HepG2 (cell line): ENCODE measurements at places on chromosomes 6 and 20. TPM values are rescaled to one million over a fixed set of nuclear protein-coding genes. Genes with fewer than 3 reads are reported as not detected.
A peak's percentile ranks its signal among the peaks of the same experiment; 100 is the strongest.

PRL gene
- not detected in 2 replicates for polyA plus RNA-seq

DNA sequence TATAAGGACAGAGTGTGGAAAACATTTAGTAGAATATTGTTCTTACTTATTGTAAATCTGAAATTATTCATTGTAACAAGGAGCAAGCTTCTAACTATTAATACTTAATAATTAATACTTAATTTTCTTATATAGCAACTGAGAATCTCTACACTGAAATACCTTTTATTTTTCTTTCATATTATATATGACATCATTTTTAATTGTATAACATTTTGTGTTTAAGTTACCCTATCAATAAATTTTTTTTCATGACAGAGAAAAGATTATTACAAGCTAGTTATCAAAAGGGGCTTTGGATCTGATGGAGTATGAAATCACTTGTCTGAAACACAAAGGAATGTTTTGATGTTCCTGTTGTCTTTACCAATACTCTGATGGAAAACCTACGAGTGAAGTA is 72.2 kb upstream of the CNKSR3 start:
- DNase-seq = no peak

DNA sequence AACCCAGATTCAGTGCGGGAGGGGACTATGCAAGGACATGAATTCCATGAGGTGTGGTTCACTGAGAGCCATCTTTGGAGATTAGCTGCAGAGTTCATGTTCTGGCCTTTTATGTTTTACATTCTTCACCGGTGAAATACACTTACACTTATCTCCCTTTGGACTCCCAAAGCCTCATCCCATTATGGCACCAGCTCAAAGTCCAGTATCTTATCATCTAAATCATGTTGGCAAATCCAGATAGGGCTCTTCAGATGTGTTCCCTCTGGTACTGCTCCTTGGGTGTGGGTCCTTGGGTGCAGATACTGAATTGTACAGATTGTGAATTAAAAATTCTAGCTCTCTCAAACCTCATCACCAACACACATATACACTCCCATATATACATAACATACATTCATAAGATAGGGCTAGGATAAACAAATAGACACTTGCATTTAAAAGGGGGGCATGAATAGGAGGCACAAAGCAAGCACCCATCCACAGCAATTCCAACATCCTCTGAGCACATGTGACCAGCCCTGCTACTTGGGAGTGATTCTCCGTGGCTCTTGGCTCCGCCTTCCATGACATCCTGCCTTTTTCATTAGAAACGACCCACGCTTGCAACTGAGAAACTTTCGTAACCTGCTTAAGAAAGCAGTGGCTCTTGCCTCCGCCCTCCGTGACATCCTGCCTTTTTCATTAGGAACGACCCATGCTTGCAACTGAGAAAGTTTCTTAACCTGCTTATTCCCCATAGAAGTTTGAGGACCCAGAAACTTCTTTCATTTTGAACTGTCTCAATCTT is 53.6 kb upstream of the LRRC1 start:
- DNase-seq = peak; percentile 80

- no peak for DNase-seq
Measured at GRCh38 chr6:56388415-56388755, 141.0 kb upstream of the COL21A1 start.

GRCh38 chr6:105402090-105402938 is 568 bp downstream of the PREP start:
- DNase-seq = peak; percentile 25

DNA sequence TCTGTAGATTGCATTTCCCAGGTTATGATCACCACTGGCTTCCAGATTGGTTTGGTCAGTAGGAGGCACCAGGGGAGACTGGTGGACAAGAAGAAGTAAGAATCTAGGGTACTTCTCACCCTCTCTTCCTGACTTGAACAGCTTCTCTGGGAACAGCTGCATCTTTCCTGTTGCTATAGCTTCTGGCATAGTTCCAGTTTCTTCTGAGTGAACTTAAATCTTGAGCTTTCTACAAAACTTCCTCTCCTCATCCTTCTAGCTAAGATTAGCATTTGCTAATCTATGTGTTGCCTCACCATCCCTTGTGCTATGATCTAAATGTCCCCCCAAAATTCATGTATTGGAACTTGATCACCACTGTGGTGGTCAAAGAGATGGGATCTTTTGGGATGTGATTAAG is 724.6 kb downstream of the UTRN start:
- no peak for DNase-seq

DNA sequence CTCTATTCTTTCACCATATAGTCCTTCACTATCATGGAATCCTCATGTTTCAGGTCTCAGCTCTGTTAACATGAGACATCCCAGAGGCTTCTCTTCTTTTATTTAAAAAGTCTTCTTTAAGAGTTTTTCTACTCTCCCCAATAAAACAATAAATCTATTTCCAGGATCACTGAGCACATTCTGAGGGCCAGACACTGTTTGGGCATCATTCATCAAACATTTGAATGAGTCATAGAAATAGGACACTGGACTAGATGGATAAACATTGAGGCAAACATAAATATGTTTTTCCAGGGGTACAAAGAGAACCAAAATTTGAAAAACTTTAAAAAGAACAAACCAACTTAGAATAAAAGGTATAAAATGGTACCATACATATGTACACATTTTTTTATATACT is 554.4 kb downstream of the KIF16B start:
- DNase-seq = no peak

DNA sequence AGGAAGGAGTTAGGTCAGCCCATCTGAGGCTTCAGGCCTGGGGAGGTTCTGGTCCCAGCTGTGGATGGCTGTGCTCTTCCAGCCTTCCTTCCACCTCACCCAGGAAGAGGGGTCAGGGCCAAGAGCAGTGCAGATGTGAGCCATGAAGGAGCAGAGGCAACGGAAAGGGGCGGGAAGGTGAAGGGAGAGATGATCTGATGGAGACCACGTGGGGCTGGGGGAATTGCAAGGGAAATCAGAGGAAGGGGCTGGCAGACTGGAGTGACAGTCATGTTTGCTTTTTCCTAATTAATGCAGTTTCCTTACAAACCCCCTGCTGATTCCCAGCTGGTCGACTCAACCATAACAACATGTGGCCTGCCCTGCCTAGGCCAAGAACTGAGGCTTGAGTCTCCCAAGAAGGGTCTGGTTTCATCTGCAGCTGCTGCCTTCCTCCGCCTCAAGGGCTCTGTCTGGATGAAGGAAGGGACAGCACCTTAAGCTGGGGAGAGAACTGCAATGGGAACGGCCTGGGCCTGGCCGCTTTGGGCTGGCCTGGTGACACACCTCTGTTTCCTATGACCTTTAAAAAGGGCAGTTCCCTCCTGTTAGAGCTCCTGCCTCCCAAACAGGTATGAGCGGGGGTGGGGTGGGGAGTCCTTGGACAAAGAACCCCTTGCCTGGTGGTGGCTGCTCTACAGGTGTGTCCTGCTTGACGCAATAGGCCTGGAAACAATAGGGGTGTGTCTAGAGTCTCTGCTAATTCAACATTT is 7.8 kb upstream of the MRPS18A start:
- no peak for DNase-seq

- DNase-seq = peak; percentile 35
Measured at GRCh38 chr20:4817230-4817671, 95.5 kb downstream of the PRND start.

DNA sequence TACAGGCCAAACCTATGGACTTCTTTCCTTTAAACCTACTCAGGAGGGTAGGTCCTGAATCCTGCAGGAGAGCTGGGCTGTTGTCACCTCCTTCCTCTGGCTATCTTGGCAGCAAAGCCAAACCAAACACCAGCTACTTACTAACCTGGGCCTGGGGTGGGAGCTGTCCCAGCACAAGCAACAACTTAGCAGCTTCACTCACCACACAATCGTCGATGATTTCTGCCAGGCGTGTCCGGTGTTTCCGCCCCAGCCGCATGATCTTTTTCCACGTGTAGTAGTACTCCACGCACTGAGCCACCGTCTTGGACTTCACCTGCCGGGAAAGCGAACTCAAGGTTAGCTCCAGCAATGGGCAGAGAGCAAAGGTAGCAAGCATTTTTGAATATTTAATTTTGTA is 25.4 kb upstream of the MRPS10 start:
- DNase-seq = no peak

GRCh38 chr6:150592377-150592995 is 7.2 kb upstream of the PLEKHG1 start:
- DNase-seq = no peak

DNA sequence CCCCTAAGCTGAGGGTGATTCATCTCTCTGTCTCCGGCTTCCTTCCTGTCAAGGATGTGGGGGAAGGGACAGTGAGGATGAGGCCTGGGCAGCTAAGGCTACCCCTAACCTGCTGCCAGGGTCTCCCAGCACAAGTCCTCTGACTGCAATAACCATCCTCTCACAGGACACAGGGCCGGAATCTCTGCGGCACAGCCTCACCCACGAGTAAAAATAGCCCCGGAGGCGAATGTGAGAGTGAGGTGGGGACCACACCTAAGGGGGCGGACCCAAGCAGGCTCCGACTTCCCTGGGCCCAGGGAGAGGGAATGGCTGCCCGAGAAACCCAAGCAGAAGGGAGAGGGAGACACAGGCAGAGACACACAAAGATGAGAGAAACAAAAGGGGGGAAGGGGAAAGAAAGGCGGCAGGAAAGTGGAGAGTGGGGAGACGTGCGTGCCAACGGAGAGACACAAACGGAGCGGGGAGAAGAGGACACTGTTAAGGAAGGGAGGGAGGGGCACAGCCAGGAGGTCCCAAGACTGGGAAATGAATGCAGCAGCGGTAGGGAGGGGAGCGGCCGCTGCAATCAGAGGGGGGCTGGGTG is 1.4 kb downstream of the CLIC1 start:
- peak; percentile 65 for DNase-seq

GRCh38 chr6:38493931-38494547 is 145.7 kb downstream of the BTBD9 start:
- peak; percentile 70 for DNase-seq
